ENCODE measurements at places on chromosomes 16 and 17.
A peak's percentile ranks its signal among the peaks of the same experiment; 100 is the strongest.

GRCh38 chr16:76265434-76266045 lies 11.7 kb upstream of the CNTNAP4 start:
- DNase-seq = peak; percentile 51

DNA sequence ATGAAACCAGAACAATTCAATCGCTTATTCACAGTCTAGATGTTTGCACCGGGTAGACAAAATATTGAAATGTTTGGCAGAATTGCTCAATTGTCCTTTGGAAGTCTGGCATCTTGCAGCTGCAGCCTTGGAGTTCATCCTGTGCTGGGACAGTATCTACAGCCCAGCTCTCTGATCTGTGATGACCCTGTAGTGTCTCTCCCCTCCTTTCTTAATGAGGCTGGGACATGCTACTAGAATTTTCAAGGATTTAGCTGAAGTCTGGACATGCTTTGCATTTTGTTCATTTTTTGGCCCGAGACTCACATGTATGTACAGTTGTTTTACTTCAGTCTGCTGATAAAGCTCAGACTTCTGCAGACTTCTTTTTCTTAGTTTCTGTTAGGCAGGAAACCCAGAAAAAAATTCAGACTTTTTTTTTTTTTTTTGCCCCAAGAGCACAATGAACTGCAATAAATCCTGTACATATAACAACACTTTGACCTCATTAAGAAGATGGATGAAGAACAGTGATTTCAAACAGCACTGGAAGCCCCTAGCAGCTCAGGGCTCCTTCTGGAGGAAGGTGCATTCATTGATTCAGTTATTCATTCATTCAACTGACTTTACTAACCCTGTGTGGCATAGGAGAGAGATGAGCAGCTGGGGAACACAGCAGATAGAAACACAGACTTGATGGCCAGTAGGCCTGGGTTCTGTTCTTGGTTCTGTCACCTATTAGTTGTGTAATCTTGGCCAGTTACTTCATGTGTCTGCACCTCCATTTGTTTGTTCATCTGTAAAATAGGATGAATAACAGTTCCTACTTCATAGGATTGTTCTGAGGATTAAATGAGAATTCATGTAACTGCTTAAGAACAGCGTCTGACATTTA lies 210.0 kb downstream of the MAP2K4 start:
- no peak for DNase-seq

- DNase-seq = peak; percentile 75
Observed at GRCh38 chr16:70737377-70738082, 51.7 kb upstream of the MTSS2 start.

DNA sequence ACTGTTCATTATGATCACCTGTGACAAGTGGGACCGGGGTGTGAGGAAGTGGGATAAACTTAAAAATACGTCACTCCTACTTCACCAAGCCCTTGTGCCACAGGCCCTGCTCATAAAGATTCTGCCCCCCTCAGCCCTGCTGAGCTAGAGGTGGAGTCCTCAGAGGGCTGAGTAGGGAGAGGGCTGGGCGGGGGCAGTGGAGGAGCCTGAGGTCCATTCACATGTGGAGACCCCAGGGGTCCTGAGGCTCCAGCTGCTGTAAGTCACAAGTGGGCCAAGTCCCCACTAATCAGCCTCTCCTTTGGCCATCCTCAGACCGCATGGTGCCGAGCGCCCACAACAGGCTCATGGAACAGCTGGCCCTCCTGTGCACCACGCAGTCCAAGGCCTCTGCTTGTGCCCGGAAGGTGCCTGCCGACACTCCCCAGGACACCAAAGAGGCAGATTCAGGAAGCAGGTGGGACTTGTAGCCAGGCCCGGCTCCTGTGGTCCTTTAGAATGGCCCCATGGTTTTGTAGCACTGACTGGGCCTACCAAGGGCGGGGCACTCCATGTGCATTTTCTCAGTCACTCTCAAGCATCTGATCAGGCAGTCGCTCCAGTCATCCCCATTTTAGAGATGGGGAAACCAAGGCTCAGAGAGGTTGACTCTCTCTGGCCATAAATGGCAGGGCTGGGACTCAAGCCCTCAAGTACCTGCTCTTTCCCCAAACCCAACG lies 10.4 kb downstream of the DNAAF8 start:
- DNase-seq = no peak

DNA sequence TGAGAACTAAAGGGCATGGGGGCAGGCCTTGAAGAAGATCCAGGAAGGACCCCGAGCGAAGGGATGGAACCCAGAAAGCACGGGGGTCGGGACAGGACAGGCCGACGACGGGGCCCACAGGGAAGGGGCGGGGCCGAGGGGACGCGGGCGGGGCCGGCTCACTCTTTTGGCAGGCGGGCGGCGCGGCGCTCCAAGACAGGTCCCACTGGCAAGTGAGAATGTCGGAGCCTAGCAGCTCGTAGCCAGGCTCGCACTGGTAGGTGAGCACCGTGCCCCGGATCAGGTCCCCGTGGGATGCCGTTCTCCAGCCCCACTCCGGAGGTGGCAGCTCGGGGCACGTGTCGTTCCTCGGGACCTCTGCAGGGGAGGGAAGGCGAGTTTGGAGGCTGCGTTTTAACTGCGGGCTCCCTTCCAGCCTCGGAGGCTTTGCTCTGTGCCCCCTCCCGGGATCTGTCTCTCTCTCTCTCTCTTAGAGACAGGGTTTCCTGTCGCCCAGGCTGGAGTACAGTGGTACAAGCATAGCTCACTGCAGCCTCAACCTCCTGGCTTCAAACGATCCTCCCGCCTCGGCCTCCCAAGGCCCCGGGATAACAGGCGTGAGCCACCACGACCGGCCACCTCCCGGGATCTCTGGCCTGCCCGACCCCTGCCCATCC lies 13.7 kb upstream of the CDIPT start:
- DNase-seq = peak; percentile 25

- DNase-seq = peak; percentile 61
Observed at GRCh38 chr16:1938316-1938715, 4.7 kb downstream of the MSRB1 start.

GRCh38 chr16:11309895-11310633 lies 28.9 kb upstream of the PRM1 start:
- no peak for DNase-seq

- DNase-seq = no peak
Observed at GRCh38 chr17:27339198-27339835, 45.4 kb downstream of the WSB1 start.

GRCh38 chr16:2205967-2206313 lies 686 bp downstream of the MLST8 start:
- DNase-seq = no peak

DNA sequence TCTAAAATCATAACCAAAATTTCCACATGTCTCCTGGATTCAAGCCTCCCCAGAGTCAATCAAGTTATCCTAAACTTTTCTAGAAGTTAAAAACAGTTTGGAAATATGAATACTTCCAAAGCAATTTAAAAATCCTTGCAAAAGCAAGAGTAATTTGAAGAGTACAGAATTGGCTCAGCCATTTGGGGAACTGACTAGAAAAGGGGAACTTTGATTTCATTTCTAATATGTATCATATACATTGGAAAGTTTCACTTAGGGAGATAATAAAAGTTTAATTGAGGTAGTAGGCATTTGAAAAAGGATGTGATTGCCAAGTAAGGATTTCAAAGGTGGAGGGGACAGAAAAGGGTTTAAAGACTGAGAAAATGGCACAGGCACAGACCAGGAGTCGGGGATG lies 9.0 kb upstream of the SLFN12L start:
- no peak for DNase-seq

DNA sequence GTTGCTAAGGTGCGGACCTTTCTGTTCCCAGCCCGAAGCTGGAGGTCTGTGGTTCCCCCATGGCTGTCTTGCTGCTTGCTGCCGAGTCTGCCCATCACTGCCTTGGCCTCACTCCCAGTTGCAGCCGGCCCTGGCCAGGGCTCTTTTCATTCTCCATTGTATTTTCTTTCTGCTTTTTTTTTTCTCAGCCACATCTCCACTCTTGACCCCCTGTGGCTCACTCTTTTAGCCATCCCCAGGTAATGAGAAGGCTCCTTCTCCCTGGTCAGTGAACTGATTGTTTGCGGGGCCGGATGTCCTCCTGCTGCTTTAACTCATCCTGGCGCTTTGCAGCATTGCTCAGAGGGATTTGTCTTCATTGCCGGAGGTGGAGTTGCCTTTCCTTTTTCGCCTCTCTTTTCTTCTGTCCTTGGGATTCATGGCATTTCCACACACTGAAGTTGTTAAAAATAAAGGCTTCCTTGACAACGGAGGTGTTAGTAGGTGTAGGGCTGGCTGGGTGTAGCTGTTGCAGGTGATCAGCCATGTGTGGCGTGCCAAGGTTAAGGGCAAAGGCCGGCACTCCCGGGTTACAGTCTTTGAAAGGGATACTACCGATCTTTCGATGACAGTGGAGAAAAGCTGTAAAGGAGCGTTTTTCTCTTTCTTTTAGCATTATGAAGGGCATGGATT lies 34.1 kb downstream of the MAP2K6 start:
- no peak for DNase-seq

DNA sequence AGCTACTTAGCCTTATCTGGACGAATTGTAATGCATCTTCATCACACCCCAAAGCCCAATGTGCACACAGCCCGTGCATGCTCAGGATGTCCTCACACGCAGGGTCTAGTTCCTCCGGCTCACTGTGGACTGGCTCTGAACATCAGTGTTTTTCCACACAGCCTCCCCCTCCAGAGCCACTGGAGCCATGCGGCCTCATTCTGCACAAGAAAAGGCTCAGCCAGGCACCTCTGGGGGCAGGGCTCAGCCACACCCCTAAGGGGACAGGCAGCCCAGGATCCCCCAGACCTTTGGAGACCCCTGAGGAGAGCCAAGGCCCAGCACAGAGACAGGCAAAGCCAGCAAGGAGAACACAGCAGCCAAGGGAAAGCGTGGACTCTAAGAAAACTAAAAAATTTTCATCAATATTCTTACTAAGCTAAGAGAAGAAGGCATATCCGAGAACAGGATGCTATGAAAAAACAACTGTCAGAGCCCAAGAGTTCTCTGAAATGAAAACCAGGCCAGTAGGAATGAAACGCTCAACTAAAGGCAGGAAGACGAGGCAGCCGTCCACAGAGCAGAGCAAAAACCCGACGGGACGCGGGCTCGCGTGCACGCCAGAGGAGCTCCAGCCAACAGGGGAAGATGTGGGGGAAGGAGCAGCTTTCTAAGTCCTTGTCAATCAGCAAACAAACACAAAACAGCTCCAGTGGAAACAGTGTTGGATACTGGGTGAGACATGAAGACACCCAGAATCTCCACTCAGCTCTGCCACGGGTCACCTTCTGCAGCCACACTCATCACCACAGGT lies 34.5 kb downstream of the MAP1LC3B start:
- DNase-seq = no peak

GRCh38 chr16:88769617-88770460 lies 15.2 kb downstream of the PIEZO1 start:
- peak; percentile 86 for DNase-seq

DNA sequence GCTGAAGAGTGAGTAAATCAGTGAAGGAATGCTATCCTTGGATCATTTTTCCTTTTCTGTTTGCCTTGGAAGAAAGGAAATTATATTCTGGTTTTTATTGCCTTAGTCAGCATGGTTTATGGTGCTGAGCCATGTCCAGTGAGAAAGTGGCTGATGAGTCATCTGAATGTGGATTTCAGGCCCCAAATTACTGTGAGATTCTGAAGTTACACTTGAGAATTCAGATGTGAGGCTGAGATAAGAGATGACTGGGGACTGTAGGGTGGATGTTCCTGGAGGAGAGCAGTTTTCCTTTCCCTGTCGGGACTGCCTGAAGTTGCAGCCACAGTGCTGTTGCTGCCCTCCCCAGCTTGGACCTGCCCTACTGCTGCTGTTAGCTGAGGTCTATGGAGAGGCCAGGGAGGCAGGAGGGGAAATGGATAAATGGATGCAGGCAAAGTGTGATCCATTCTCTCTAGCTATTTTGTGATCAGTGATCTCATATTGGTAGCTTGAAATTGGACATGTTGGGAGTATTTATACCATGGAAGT lies 4.2 kb upstream of the MAP3K14 start:
- peak; percentile 63 for DNase-seq

DNA sequence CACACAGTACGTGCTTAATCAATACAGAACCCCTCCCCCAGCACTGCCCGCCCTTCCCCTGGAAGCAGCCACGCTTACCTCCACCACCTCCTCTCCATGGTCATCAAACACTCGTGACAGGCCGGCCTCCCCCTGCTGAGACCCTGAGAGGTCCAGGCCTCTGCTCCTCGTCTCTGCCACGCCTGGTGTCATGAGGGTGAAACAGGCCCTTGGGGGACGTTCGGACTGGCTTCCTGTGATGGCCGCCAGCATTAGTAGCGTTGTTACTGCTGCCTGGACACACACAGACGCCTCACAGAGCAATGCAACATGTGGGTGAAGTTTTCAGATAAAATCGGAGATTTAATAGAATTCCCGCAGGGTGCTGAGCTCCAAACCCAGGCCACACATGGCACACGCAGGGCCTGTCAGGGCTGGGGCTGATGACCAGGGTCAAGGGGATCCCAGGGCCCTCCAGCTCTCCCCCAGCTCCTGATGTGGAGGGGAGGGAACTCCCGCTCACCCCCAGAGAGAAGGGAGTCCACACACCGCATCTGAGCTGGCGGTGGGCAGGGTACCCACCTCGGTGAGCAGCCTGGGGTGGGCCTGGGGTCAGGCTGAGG lies 15.9 kb upstream of the SLC38A10 start:
- DNase-seq = no peak

DNA sequence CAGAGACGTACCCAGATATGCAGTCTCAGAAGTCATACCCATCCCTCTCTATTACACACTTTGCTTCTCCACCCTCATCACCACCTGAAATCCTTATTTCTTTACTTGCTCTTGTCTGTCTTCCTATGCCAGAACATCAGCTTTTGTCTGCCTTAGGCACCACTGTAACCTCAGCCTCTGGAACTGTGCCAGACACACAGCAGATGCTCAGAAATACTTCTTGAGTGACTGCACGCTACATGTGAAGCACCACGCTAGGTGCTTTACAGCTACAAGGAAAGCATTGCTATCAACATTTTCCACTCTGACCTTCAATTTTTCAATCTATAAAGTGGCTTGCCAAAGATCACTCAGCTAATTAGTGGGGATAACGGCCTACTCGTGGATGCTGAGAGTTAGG lies 226.8 kb downstream of the CHD9NB start:
- DNase-seq = no peak

DNA sequence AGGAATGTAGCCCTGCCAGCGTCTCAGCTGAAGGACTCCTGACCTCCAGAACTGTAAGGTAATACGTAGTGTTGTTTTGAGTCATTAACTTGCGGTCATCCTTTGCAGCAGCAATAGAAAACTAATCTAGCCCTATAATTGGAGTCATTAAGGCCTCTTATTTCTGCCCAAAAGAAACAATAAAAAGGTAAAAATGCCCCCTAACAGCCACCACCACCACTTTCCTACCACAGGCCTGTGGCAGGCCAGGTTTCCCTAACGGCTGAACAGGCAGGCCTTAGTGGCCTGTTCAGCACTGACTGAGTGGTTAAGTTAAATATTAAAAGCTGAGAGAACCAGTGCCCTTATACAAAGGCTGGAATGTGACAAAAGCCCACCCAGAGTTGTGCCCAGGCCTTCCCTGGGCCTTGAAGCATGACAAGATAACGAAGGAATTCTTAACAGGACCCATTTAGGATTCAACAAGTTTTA lies 286.5 kb upstream of the ERCC4 start:
- no peak for DNase-seq

- DNase-seq = no peak
Observed at GRCh38 chr16:6949240-6949639, 383.4 kb upstream of the RBFOX1 start.
